ENCODE measurements at places on chromosomes 1 and 21.

DNA sequence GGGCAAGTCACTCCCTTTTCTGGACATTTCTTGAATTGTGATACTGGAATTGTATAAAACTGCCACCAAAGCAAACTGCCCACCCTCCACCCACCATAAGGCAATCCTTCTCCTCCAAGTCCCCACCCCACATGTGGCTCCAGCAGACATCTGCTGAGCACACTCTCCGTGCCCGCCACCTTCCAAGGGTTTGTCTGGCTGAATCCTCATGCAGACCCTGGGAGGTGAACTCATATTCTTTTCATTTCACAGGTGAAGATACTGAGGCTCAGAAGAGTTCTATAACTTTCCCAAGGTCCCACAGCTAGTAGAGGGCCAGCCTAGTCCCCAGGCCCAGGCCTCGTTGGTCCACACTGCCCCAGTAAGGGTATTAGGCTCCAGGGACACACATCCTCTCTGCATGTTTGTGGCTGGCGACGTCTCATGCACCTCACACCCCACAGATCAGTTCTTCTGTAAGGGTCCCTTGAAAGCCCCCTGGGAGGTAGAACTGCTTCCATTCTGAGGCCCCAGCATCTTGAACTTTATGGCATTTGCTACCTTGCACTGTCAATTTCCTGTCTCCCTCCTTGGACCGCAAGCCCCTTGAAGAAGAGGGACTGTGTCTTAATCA, 14.1 kb downstream of the CNTN2 start:
- H3K27ac ChIP-seq, result no peak overlapping the region
- H3K27me3 ChIP-seq, result no peaks in the 10 kb centered on the region
- no peaks in the 10 kb centered on the region for H3K36me3 ChIP-seq
- peaks cover 5% of the 10 kb centered on the region for H3K4me1 ChIP-seq

- H3K27ac ChIP-seq, result no peak overlapping the region
- H3K27me3 ChIP-seq, result peaks cover 19% of the 10 kb centered on the region
- H3K4me3 ChIP-seq, result no peak overlapping the region
- peak; percentile 64 for DNase-seq
Measured at GRCh38 chr1:38062361-38063288, 16.0 kb upstream of the POU3F1 start.

DNA sequence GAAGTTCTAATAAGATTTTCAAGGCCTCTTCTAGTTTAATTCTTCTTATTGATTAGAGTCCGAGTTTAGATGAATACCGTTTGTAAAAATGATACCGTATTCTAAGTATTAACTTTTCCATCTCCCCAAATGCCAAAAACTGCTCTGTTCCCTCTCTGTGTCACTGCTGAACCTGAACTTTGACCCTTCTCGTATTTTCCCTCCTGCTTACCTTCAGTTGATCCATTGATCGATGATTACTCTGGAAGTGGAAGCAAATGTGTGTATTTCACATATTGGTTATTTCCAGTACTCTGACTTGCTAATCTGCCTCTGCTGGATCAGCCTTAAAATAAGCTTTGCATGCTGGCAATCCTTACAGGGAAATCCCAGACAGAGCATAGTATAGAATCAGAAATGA, 68.5 kb downstream of the KIF1B start:
- peaks cover 24% of the 10 kb centered on the region for H3K4me1 ChIP-seq
- DNase-seq, result no peak
- H3K4me3 ChIP-seq, result no peak overlapping the region
- H3K27me3 ChIP-seq, result no peaks in the 10 kb centered on the region
- H3K36me3 ChIP-seq, result peaks cover 28% of the 10 kb centered on the region

DNA sequence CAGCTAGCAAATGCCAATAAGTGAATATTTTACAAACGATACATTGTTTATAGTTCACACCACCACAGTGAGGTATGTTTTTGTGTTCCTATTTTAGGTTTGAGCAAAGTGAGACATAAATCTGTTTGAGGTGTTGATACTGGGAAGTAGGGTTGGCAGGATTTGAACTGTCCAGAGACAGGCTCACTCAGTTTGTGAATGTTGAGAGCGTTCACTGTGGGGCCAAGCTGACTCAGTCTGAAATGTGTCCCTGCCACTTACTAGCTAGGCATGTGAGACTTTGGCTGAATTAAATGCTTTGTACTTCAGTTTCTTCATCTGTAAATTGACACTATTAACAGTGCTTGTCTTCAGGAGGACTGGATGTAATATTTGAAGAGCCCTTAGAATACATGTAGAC, 35.1 kb downstream of the DIRAS3 start:
- no peak for DNase-seq
- no peaks in the 10 kb centered on the region for H3K27me3 ChIP-seq
- no peaks in the 10 kb centered on the region for H3K4me1 ChIP-seq

- H3K27me3 ChIP-seq, result no peaks in the 10 kb centered on the region
- no peaks in the 10 kb centered on the region for H3K4me1 ChIP-seq
- no peak overlapping the region for H3K4me3 ChIP-seq
Measured at GRCh38 chr1:118575060-118575459, 390.0 kb upstream of the SPAG17 start.
